Cerebellar nuclear complex (tissue), 1 donor: ENCODE measurements at places on chromosomes 16 and 17.

GRCh38 chr17:43200127-43200526 is 11.5 kb upstream of the TMEM106A start:
- DNase-seq = no peak

DNA sequence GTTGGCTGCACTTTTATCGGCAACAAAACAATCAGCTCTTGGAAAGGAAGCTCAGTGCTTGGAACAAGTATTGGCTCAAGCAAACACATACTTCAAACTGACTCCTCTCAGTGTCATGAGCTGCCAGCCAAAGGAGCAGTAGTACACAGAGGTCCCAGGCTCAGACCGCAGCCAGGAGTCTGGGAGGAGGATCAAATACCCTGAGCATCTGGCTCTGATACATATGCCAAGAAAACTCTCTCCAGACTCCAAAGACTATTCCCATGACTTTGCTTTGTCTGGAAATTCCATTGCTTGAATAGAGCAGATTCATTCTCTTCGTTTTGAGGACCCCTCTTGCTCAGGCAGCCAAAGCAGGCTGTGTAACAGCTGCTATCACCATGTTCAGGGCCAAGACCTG is 501.6 kb upstream of the PSMD7 start:
- no peak for DNase-seq

DNA sequence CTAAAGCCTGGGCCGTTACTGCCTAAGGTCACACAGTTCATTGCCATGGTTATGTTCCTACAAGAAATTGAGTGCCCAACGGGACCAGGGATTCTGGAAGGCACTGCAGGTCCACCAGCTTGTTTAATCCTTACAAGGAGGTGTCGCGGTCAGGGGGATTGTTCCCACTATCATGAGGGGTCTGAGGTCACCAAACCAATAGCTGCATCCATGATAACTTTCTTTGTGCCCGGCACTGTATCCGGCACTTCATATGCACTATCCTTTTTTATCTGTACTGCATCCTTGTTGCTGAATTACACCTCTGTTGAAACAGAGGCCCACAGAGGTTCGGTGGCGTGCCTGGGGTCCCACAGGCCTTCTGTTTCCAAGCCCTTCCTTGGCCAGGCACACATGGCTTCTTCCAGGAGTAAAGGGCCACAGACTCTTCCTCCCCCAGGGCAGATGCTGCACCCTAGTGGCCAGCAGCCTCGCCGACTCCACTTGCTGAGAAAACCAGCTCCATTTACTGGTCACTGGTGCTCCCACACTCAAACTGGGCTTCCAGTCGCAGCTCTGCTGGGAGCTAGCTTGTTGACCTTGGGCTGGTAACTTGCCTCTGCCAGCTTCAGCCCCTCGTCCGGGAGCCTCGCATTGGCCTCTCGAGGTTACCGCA is 82.0 kb upstream of the PLCG2 start:
- no peak for DNase-seq

DNA sequence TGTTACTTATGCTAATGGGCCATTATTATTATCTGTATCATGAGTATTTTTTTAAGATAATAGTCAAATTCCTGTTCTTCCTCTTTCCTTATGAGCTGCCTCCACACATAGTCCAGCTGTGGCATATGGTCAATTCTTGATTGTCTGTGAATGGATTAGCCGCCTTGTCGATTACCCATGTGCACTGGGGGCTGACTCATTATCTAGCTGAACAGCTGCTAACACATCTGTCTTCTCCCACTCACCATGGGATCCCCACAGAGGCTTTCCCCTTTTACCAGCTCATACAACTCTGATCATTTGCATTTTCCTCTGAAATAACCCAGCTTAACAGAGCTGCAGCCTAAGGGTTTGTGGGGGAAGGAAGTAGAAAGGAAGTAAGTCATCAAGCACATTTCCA is 915.0 kb downstream of the CDH11 start:
- no peak for DNase-seq

GRCh38 chr17:81057079-81057730 is 22.3 kb downstream of the BAIAP2 start:
- no peak for DNase-seq

DNA sequence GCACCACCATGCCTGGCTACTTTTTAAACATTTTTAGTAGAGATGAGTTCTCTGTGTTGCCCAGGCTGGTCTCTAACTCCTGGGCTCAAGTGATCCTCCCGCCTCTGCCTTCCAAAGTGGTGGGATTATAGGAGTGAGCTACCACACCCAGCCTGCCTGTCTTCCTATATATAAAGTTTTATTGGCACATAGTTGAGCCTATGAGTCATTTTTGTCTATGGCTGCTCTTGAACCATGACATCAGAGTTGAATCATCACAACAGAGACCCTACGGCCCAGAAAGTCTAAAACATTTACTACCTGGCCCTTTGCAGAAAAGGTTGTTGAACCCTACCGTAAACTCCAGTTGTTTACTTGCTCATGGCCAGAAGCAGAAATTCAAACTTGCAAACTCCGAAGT is 7.9 kb downstream of the SEPTIN12 start:
- no peak for DNase-seq

- no peak for DNase-seq
Observed at GRCh38 chr16:61590577-61590976, 445.7 kb downstream of the CDH8 start.

GRCh38 chr17:40541060-40541872 is 24.0 kb downstream of the CCR7 start:
- DNase-seq = no peak

DNA sequence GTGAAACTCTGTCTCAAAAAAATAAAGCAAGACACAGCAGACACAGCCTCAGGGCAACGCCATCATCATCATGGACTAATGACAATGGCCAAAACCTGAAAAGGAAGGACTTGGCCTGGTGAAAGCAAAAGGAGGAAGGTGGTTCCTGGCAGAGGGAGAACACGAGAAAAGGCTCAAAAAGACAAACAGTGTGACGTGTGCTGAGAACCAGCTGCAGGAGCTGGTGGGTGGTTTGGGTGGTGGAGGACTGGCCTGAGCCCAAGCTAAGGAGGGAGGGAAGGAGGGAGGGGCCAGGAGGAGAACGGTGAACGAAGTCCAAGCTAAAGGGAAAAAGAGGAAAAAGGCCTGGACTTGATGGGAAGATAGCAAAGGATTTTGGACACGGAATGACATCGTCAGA is 85.1 kb downstream of the SLC39A11 start:
- no peak for DNase-seq

GRCh38 chr16:2037647-2038381 is 9.8 kb downstream of the NTHL1 start:
- no peak for DNase-seq

DNA sequence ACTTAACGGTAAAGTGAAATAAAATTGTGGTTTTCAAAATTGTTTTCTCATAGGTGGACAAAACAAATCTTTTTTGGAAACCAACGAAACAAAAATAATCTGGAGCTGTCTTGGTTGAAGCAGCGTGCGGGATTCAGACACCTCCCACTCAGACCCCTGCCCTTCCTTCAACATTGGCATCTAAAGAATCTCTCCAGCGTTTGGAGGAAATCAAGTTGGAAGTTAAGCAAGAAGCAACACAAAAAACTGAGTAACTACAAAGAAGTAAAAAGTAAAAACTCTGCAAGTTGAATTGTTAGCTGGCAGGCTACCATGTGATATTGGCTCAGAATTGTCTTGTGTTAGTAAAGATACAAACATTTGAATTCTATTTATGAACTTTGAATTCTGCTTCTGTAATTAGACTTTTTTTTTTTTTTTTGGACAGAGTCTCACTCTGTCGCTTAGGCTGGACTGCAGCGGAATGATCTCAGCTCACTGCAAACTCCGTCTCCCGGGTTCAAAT is 361.0 kb upstream of the PMFBP1 start:
- no peak for DNase-seq

DNA sequence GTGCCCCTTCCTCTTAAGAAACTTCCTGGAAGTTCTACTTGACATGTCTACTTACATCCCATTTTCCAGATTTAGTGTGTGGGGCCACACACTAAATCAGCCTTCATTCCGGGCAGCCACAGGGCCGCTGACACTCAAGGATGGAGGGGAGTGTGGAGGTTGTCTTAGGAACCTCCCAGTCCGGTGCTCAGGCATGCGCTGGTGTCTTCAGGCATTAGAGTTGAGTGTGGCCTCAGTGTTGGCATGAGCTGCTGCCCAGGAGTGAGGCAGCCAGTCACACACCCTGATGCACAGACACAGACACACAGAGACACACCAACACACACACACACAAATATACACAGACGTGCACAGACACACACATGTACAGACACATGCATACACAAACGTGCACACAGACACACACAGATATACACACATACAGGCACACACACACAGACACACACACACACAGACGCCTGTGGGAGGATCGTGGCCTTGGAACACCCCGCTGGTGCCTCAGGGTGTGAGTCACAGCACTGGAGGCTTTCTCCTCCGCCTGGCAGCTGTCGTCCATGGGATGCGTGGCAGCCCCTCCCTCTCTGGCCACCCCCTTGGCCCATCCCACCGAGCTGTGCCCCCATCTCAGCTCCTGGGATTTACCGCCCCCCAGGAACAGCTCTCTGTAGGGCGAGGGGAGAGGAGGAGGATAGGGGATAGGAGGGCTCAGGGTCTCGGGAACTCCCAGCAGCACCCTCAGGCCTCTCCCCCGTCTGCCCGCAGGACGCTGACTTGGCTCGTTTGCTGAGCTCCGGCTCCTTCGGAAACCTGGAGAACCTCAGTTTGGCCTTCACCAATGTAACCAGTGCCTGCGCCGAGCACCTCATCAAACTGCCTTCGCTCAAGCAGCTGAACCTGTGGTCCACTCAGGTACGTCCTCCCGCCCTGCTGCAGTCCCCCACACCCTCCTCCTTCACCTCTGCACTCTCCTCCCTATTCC is 75.6 kb upstream of the PLCG2 start:
- DNase-seq = no peak

- peak; percentile 65 for DNase-seq
Observed at GRCh38 chr16:46973207-46973995, at the start of gene DNAJA2. Gene DNAJA2 (minus strand): TSS chr16:46973674. CDS start chr16:46973572, 102 bp downstream.

DNA sequence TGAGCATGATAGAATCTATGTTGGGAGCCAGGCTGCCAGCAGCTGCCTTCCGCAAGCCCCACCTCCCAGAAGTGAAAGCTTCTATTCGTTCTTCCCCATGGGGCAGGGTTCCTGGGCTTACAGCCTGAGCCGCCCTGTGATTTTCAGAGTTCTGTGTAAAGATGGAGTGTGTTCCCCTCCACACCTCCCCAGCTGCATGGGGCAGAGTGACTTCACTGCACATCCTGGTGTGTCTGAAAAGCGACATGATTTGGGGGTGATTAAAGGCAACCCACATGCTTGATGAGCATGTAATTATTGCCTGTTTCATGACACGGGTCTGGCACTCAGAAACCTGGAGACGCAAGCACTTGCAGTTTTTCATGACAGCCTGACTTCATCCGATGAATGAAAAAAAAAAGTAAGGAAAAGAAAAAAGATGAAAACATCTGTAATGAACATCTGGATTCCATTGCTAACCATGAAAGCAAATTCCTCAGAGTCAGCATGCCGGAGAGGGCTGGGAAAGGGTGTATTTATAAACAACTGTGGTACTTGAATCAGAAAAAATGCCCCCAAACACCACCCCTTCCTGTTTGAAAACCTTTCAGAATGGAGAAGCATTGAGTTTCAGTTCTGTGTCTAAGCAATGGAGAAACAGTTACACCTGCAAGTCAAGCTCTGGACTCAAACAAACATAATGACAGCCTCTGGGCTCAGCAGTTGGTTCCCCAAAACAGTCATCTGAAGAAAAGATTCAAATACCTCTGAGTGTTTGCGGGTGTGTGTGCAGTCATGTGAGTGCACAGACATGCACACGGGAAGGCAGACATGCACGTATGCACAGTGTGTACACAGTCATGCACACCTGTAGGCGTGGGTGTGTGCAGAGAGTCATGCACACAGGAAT is 266.0 kb downstream of the ENGASE start:
- no peak for DNase-seq

GRCh38 chr17:7313088-7313889 is 1.9 kb downstream of the GPS2 start:
- DNase-seq = no peak

- no peak for DNase-seq
Observed at GRCh38 chr17:17525311-17525710, 29.1 kb upstream of the RASD1 start.

DNA sequence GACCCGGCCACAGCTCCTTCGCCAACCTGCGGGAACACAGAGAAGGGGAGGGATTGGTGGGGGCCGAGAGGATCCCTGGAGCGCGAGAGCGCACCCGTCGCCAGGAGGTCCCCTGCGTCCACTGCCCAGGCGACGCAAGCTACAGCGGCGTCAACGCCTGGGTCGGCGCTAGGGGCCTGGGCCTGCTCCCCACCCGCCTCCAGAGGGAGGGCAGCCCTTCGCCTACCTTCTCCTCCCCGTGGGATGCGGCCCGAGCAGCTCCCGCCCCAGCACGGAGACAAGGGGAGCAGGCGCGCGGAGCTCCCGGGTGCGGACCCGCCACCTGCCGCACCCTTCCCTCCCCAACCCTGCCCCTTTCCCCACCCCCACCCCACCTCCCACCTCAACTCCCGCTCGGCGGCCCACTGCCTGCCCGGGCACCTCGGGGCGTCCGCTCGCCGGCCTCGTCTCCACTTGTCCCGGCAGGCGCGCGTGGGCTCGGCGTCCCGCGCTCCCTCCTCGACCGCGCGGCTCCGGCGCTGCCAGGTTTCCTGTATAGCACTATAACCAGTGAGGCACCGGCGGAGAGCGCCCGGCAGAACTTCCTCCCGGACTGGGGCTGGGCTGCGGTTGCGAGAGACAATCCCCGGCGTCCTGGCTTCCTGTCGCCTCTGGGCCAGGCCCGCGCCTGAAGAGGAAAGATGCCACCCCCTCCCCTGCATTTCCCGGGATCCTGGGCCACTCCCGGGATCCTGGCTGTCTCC is 119.1 kb upstream of the SMURF2 start:
- DNase-seq = no peak

DNA sequence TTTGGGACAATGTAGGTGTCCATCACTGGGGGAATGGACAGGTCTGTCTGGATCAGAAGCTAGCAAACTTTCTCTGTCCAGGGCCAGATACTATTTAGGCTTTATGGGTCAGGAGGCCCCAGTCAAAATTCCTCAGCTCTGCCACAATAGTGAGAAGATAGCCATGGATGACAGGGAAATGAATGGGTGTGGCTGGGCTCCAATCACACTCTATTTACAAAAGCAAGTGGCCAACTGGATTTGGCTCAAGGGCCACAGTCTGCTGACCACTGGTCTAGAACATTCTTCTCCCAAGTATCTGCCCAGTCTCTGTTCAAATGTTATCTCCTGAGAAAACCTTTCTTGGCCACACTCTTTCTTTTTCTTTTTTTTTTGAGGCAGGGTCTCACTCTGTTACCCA is 339.9 kb downstream of the SOX9 start:
- DNase-seq = no peak

DNA sequence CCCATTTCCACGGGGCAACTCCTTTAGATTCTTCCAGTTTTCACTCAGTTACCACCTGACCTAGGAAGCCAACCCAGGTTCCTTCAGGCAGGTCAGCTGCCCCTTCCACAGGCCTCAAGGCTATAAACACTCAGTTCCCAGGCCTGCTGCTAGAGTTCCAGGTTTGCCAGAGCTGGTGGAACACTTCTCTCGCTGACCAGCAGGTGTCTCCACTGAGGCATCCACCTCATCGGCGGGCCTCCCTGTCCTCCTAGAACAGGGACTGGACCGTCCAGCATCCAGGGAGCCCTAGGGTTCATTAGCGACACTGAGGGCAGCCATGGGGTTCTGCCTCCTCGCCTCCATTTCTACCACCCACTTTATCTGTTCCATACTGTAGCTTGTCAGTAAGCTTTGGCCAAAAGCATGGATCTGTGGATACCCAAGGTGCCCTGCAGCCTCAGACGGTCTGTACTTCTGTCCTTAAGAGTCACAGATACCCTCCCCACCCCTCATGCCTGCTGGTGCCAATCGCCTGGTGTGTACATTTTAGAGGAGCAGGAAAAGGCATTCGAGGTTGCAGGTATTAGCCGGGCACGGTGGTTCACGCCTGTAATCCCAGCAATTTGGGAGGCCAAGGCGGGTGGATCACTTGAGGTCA is 29.0 kb downstream of the PIMREG start:
- DNase-seq = no peak
